ENCODE measurements at places on chromosomes 1 and 21.

GRCh38 chr1:18569251-18569650 lies 61.4 kb upstream of the PAX7 start:
- no peak for DNase-seq

GRCh38 chr1:57770236-57770635 lies 346.4 kb upstream of the DAB1 start:
- DNase-seq, result no peak

DNA sequence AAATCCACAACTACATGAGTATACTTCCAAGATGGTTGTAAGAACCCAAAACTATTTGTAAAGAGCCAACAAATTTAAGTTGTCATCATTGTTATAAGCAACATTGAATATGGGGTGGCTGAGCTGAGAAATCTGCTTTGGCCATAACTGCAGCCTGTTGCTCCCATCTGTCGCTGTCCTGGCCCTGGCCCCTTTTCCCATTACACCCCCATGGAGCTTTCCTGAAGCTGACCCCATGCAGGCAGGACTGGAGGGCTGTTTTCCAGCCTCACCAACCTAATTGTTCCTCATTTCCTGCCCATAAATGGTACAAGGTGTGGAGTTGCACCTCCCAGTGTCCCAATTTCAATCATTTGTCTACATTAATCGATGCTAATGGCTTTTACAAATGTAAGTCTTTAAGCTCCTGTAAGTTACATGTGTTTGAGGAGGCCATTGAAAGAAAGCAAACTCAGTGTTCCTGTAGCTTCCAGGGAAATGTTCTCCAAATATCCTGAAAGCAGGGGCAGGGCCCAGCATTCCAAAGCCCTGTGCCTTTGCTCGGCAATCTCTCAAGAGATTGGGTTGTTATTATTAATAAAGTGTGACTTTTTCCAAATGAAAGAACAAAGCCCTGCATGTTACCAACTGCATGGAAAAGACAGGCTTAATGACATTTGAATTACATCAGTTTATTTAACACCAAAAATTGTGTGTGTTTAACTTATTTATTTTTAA lies 545.9 kb downstream of the PLPP3 start:
- DNase-seq, result no peak

GRCh38 chr1:25694167-25695007 lies 77.8 kb downstream of the MAN1C1 start:
- no peak for DNase-seq

DNA sequence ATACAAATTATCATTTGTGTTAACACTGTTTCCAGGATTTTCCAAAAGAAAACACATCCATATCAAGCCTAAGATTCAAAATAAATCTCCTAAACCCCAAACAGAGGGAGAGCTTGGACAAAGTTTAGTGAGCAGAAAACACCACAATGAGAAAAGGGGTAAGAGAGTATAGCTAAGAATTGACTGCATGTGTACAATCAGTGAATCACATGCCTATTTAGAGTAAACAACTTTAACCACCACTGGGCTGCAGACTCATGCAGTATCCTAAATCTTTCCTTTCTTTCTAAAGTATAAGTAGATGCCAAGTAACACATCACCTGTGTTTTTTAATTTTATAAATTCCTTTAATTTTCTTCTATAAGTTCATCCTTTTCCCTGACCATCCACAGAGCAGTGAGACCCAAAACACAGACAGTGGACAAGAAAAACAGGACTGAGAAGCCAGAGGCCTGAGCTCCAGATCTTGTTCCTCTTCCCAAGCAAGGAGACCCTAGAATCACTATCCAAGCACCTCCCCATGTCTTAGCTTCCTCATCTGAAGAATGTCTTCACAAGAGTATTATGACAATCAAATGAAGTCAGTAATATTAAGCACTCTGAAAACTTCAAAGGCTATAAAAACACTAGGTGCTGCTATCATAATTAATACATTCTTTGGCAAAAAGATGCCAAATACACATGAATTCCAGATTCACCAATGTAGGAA lies 93.1 kb downstream of the VAV3 start:
- DNase-seq, result no peak

DNA sequence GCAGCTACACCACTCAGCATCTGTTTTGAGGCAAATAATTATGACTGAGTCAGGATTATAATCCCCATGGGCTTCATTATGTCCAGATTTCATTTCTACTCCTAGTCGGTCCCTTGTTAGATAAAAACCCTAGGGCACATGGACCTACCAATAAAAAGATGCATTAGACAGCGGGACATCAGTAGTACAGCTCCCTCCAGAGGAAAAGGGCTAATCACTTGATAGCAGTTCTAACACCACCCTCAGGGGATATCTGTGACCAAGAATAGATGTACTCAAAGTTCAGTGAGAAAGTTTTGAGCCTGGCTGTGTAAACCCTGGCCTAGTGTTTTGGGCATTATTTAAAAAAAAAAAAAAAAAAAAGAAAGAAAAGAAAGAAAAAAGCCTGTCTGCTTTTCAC lies 10.0 kb downstream of the GJA8 start:
- DNase-seq, result no peak

DNA sequence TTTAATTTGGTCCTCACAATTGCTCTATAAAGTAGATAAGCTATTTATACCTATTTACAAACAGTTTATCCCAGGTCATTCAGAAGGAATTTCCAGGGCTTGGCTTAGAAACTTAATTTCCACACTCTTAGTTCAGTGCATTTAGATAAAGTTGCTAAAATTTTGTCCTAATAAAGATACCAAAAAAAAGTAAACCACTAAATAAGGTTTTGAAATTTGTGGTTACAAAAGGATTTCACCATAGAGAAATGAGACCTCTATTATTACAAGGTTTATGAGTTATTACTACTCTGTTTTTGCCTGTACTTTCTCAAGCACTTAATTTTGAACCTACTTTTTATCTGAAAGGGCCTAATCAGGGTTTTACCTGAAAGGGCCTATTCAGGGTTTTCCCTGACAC lies 22.4 kb downstream of the PTPN22 start:
- no peak for DNase-seq
